Smooth muscle cell of the pulmonary artery (primary cell): ENCODE measurements at places on chromosomes 2 and 18. TPM values are rescaled to one million over a fixed set of nuclear protein-coding genes. Genes with fewer than 3 reads are reported as not detected.

DCC gene
- total RNA-seq, result 0.20 TPM in 1 of 2 replicates, not detected in the other

MEMO1 gene
- 34.8 and 40.4 TPM in 2 replicates for total RNA-seq

GKN1 gene
- total RNA-seq, result not detected in 2 replicates

FSHR gene
- not detected in 2 replicates for total RNA-seq

CLEC4F gene
- total RNA-seq, result not detected in 2 replicates
